Mucosa of gallbladder (tissue), 1 donor: ENCODE measurements at places on chromosomes 1 and 21.

- DNase-seq = no peak
Observed at GRCh38 chr1:209238356-209238755, 345.2 kb upstream of the CAMK1G start.

- no peak for DNase-seq
Observed at GRCh38 chr1:28506907-28507246, 1.0 kb downstream of the RCC1 start.

GRCh38 chr1:203764105-203765028, 616 bp upstream of the LAX1 start:
- no peak for DNase-seq

- no peak for DNase-seq
Observed at GRCh38 chr1:201553496-201554189, 14.7 kb downstream of the NAV1 start.

DNA sequence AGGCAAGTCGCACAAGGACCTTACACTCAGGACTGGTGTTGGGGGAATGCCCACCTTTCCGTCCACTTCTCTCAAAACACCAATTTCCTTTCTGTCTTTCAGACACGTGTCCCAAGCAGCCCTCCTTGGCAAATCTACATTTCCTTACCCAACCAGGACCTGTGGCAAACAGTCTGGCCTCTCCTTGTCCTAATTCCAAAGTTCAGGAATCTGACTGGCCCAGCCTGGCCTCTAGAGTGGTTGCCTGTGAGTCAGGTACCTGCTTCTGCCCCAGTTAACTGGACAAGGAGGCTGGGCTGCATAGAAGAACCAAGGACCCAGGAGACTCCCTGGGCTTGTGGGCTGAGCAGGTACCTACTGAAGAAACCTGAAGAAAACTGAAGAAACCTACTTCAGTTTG, 34.3 kb upstream of the CITED4 start:
- peak; percentile 47 for DNase-seq

DNA sequence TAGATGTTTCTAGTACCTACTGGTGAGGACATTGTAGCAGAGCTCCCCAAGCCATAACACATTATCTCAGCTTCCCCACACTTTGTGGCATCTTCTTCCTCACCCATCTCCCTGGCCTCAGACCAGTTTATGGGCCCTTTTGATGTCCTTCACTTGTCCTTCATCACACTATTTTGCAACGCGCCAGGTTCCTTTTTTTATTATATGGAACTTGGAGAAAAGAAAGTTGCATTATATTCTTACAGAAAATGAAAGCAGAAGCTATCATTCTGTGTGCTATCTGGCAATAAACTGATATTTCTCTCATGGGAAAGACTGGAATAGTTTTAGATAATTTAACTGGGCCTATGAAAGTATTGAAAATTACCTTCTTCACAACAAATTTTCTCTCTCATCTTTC, 196.9 kb upstream of the ETV3 start:
- DNase-seq = no peak

DNA sequence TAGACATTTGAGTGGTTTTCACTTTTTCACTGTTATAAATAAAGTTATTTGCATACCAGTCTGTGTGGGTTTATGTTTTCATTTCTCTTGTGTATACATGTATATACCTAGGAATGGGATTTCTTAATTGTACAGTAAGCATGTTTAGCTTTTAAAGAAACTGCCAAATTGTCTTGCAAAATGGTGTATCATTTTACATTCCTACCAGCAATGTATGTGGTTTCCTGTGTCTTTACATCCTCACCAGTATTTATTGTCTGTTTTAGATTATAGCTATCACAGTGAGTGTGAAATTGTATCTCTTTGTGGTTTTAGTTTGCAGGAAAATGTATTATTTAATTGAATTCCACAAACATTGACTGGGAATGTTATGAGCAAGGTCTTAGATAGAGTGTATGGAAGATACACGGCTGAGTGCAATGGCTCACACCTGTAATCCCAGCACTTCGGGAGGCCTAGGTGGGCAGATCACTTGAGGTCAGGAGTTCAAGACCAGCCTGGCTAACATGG, 57.3 kb downstream of the MACF1 start:
- no peak for DNase-seq

- DNase-seq = peak; percentile 55
Observed at GRCh38 chr1:27724961-27725373, 794 bp upstream of the FAM76A start.

DNA sequence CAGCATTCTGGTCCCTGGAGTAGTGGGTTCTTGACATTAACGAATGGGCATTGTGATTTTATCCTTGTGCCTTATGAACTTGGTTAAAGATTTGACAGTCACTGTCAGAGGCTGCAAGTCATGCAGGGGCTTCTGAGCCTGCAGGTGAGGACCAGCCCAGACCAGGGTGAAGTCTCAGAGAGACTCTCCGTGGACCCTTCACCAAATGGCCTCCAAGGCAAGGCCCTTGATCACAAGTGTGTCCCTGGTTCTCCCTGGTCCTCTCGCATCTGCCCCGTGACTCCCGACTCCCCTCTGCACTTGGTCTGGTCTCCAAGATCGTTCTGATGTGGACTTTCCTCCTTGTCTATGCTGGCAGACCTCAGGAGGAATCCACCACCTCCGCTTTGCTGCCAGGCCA, 476.5 kb upstream of the VAMP3 start:
- DNase-seq = no peak
